ENCODE measurements at places on chromosomes 7 and 10.

DNA sequence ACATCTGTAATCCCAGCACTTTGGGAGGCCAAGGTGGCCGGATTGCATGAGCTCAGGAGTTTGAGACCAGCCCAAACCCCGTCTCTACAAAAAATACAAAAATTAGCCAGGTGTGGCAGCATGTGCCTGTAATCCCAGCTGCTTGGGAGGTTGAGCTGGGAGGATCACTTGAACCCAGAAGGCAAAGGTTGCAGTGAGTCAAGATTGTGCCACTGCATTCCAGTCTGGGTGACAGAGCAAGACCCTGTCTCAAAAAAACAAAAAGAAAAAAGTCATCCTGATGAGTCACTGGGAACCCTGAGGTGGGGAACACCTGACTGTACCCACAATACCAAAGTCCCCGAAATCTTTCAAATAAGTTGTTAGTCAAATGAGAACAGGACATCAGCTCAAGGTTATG, 80.0 kb downstream of the NEBL start:
- DNase-seq: no peak

GRCh38 chr7:41319581-41319980, 383.3 kb downstream of the INHBA start:
- no peak for DNase-seq

DNA sequence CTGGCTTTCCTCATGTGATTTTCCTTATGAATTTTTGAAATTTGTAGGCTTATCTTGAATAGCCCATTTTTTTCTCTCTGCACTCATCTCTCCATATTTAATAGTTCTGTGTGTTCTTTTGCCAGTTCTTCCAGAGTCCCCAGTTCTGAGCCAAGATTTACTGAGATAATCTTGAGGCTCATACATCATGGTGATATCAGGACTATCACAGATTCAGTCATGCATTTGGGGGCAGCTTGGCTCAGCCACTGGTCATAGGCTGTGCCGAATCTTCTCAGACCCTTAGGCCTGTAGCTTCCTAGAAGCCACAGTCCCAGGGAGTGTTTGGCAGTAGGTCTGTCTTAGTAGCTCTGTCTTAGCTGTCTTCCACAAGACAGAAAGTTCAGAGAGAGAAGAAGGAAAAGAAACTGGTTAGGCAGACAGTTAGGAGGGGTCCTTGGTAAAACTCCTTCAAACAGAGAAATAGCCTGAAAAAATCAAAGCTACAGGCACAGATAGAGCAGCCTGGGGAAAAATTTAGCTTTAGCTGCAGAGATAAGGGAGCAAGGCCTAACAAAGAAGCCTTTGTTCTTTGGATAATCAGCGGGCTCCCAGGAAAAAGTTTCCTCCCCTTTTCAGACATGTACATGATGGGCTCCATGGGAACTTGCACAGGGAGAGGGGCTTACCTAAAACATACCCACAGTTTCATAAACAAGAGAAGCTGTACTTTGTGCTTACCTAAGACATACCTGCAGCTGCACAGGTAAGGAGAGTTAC, 29.1 kb downstream of the FAS start:
- DNase-seq: no peak

- DNase-seq: no peak
Observed at GRCh38 chr10:100897976-100898375, 14.8 kb upstream of the SLF2 start.

DNA sequence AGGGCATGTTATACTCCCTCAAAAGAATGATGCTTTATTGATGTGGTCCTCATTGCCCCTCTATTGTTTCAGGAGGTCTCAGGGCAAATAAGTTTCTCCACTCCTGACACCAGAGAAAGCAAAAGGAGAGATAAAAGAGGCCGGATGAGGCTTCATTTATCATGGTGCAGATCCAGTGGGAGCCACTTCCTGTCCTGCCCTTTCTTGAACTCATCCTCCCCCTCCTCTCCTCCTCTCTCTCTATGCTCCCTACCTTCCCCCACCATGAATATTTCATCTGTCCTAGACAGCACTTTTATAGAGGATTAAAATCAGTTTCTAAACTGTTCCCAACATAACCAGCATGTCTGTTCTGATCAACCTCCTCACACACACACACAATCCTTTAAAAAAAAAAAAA, 172.2 kb upstream of the KMT2E start:
- DNase-seq: no peak

- no peak for DNase-seq
Observed at GRCh38 chr7:52026140-52026539, 709.5 kb upstream of the COBL start.

DNA sequence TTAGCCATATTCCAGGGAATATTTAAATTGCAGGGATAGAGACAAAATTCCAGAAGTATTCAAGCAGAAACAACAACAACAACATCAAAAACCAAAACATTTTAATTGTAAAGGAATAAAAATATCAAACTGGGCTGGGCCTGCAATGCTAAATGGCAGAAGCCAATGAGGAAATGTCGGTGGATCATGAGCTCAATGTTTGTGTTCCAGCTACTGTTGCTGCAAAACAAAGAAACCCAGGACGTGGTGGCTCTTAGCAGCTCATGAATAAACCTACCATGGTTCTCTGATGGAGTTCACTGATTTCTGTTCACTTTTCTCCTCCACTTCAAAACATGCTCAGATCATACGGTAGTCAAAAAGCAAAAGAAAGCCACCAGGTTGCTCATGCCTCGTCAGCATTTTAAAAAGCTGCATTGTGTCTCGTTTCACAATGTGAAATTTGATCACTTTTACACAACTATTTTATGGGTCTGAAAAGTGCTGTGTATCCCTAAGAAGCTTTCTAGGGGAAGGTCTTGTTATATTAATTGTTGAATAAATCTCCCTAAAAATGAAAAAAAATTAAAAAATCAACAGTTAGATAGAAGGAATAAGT, 54.0 kb downstream of the ASNS start:
- DNase-seq: no peak

GRCh38 chr10:78890506-78890905, 178.3 kb upstream of the ZMIZ1 start:
- DNase-seq: no peak

DNA sequence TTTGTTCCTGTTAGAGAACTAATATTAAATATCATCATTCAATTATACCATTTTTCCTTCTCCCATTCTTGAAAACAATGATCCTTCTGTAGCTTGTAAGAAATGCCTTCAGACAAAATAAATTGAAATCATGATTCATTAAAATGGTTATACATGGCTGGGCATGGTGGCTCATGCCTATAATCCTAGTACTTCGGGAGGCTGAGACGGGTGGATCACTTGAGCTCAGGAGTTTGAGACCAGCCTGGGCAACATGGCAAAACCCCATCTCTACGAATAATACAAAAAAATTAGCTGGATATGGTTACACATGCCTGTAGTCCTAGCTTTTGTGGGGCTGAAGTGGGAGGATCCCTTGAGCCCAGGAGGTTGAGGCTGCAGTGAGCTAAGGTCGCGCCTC, 13.0 kb downstream of the CD36 start:
- no peak for DNase-seq

DNA sequence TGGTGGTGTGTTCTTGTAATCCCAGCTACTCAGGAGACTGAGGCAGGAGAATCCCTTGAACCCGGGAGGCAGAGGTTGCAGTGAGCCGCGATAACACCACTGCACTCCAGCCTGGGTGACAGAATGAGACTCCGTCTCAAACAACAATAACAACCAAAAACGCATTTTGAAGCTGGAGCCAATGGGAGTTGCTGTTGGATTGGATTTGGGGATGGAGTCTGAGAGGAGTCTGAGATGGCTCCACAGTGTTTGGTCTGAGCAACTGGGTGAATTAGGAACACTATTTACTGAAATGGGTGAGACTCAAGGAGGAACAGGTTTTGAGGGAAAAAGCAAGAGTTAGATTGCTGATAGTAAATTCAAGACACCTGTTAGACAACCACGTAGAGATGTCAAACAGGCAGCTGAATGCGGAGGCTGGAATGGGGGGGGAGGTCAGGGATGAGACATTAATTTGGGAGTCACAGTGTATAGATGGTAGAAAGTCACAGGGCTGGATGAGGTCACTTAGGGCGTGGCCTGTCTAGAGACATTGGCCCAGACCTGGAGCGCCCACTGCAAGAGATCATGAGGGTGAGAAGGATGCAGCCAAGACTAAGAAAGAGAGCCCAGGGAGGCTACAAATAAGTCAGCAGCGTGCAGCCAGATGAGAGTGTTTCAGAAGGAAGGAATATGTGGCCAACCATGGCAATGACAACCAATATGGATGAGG, 56.4 kb downstream of the CYCS start:
- no peak for DNase-seq

DNA sequence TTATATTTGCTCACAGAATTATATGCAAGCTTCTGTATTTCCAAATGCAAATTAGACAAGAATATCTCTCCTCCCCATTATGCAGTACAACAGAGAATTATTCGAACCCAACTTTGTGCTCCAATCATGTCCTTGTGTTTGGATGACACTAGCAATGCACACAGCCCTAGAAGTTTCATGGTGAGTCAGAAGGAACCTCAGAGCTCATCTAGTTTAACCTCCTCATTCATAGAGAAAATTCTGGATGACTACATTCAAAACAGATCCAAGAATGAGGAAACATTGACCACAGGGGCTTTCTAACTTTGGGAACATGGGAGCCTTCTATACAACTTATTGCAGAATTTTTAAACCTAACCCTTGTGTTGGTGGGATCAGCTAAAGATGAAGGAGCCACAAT, 12.8 kb upstream of the ARID5B start:
- DNase-seq: no peak

GRCh38 chr10:124020981-124021815, 72.2 kb downstream of the CHST15 start:
- DNase-seq: no peak

DNA sequence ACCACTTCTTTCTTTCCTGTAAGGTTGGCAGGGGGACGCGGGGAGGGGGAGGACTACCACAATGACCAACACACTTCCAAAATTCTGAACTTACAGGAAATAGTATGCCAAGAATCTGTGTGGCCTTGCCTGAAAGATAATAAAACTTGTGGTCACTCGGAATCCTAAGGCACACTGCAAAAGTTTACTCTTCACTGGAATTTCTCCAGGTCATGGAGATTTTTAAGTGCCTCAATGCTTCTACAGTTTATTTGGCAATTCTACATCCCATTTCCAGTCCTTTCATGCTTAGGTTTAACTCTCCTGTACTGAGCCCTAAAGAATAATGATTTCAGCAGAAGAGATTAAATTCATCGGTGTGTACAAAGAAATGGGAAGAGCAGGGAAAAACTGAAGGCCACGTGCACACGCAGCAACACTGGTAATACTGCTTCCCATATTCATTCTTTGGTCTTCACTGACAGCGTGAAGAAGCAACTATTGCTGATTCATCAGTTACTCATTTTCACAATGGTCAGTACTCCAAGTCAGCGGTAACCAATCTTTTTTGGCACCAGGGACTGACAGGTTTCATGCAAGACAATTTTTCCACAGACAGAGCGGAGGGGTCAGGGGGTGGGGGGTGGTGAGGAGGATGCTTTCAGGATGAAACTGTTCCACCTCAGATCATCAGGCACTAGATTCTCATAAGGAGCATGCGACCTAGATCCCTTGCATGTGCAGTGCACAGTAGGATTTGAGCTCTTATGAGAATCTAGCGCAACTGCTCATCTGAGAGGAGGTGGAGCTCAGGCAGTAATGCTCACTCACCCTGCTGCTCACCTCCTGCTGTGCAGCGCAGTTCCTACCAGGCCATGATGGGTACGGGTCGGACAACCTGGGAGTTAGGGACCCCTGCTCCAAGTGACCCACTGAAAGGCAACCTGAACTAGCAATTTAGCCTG, 9.8 kb downstream of the LARP4B start:
- no peak for DNase-seq

GRCh38 chr7:105006367-105007136, 7.5 kb upstream of the KMT2E start:
- no peak for DNase-seq

DNA sequence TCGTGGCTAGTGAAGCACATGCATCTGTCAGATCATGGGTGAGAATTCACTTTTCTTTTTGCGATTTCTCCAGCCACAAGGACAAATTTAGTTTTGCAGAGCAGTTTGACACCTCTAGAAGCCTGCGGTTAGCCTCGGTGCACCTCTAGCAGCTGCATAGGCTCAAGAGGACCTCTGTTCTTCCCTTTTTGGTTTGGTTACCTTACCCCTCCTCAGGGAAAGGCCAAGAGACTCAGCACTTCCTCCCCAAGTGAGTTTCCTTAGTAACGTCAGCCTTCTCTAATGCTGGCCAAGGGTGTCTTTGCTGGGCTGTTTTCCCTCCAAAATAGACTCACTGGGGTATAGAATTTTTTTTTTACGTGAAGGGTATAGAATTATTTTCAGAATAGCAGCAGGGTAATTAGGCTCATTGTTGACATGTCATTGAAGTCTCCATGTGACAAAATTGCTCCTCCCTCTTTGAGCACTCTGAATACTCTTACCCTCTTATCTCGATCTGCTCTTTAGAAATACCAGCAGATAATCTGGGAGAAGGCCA, 97.8 kb downstream of the AUTS2 start:
- no peak for DNase-seq

DNA sequence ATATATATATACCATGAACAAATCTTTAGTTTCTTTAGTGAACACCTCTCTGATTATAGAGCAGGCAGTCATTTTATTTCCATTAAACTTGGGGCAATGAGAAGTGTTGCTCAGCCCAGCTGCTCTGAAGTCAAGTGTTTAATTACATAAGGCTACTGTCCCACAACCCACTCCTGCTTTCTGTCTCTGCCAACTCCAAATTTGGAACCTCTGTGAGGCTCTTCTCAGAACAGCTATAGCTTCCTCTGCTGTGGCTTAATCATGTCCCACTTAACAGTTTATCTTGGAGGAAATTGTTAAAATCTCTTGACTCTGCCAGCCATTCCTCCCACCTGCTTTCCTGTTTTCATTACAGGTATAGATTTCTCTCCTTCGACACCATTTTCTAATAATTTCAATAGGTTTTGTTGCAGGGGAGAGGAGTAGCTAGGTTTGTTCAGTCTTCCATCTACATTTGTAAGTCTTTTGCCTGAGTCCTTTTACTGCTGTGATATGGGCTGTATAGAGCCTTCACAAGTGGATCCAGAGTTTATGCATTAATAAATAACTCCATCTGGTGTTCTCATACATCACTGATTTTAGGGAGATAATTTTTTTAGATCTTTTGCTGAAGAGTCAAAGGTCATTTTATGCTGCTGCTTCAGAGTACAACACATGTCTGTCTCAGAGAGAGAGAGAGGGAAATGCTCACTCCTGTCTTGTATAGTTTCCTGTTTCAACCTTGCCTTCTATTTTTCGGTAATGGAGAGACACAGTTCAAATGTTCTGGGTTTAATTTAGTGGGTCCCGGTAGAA, 170.4 kb downstream of the WNT2 start:
- DNase-seq: no peak

DNA sequence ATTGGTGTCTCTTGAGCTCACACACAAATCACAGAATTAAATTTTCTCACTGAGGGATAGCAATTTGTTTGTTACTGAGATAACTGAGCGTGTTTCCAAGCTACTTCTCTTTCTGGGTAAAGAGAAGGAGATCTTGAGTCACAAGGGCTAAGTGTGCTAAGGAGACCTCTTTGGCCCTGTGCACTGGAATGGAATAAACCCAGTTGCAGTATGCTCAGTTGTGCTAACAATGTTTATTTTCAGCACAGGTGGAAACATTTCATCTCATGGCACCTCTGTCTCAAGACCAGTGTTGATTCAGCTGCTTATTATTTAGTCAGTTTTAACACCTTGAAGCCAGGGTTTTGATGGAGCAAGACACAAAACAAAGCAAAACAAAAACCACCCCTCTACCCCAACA, 22.5 kb upstream of the UBE2H start:
- no peak for DNase-seq

- no peak for DNase-seq
Observed at GRCh38 chr10:45444976-45445898, 71.2 kb downstream of the ALOX5 start.

- no peak for DNase-seq
Observed at GRCh38 chr10:36168777-36169176, 526.7 kb upstream of the FZD8 start.

GRCh38 chr7:155490697-155491628, 33.0 kb downstream of the EN2 start:
- no peak for DNase-seq

Data from stimulated activated CD4-positive, alpha-beta T cell treated with anti-CD3 and anti-CD28 coated beads, Interleukin-12 subunit alpha, Interleukin-12 subunit beta, amount 100 ng/mL, for 48 hours (primary cell).